GM10248 (cell line): ENCODE measurements at places on chromosomes 13 and 19.

GRCh38 chr13:106036870-106037269 lies 498.6 kb downstream of the EFNB2 start:
- DNase-seq: no peak

DNA sequence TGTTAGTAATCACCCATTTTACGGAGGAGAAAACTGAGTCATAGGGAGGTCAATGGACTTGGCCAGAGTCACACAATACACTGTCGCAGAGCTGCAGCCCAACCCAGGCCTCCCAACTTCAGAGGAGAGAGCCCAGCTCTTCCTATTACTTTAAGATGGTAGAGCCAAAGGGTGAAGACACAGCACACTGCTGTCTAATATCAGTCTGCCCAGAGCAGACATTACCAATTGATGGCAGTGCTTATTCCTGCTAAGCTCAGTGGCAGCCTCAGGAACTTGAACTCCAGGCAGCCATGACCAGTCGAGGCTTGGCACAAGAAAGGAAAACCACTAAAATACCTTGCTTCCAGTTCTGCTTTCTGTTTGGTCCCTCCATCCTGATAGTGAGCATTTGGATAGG lies 18.4 kb downstream of the TMEM150B start:
- no peak for DNase-seq

GRCh38 chr19:43408043-43408442 lies 6.6 kb upstream of the TEX101 start:
- peak; percentile 13 for DNase-seq

GRCh38 chr19:46491975-46492682 lies 3.5 kb downstream of the PNMA8B start:
- peak; percentile 20 for DNase-seq

DNA sequence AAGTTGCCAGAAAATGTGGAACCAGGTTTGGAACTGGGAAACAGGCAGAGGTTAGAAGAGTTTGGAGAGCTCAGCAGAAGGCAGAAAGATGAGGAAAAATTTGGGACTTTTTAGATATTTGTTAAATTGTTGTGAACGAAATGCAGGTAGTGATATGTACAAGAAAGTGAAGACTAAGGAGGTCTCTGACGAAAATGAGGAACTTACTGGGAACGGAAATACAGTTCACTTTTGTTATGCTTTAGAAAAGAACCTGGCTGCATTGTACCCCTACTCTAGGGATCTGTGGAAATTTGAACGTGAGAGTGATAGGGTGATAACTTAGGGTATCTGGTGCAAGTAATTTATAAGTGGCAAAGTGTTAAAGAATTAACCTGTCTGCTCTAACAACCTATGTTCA lies 632.4 kb downstream of the SLITRK5 start:
- no peak for DNase-seq

GRCh38 chr13:47114030-47114429 lies 217.2 kb upstream of the HTR2A start:
- DNase-seq: no peak

DNA sequence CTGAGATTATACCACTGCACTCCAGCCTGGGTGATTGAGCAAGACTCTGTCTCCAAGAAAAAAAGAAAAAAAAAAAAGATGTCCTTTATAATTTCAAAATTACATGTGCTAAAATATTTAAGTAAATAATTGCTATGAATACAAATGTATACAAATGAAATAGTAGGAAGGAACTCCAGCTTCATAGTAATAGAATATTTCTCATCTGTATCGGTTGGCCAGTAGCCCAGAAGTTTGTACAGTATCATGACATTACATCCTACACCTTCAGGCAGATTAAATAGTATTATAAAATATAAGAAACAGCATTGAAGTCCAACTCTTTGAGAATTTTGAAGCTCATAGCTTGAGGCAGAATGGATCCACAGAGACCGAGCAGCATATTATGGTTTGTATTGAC lies 36.5 kb upstream of the CLDN10 start:
- DNase-seq: no peak

GRCh38 chr13:65725006-65725405 lies 1505.1 kb downstream of the PCDH9 start:
- no peak for DNase-seq

DNA sequence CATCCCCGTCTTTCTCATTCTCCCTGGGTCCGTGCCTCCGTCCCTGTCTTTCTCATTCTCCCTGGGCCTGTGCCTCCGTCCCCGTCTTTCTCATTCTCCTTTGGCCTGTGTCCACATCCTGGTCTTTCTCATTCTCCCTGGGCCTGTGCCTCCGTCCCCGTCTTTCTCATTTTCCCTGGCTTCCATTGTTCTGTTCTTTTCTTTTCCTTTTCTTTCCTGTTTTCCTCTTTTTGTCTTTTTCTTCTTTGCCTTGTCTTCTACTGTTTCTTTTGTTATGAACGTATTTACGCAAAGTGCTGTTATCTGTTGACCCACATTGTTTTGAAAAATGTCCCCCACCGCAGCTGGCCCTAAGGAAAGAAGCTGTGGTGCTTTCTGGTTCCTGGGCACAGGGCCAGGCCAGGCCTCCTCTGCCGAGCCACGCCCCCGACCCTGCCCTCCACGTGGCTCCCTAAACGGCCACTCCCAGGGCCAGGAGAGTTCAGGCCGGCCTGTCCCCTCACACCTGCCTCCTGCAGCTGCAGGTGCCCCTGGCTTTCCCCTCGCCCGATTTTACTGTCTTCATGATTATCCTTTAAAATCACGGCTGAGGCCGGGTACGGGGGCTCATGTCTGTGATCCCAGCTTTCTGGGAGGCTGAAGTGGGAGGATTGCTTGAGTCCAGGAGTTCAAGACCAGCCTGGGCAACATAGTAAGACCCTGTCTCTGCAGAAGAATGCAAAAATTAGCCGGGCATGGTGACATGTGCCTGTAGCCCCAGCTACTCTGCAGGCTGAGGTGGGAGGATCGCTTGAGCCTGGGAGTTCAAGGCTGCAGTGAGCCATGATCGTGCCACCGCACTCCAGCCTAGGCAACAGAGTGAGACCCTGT lies 14.0 kb upstream of the TMPRSS9 start:
- no peak for DNase-seq

GRCh38 chr19:11552666-11553372 lies 6.2 kb downstream of the ELOF1 start:
- no peak for DNase-seq

DNA sequence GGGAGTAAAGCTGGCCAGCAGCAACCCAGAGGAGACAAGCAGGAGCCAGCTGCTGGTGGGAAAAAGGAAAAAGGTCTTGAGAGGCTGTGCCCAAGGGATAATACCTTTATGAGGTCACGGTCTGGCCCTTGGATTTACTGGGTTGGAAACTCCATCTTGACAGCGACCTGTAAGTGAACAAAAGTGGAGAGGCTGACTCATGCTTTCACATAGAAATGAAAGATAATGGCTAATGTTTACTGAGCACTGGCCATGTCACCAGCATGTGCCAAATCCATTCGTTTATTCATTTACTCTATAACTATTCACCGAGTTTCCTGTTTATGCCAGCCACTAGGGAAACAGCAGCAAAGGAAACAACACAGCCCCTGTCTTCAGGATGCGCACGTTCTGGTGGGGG lies 4.7 kb downstream of the VRK3 start:
- DNase-seq: no peak

DNA sequence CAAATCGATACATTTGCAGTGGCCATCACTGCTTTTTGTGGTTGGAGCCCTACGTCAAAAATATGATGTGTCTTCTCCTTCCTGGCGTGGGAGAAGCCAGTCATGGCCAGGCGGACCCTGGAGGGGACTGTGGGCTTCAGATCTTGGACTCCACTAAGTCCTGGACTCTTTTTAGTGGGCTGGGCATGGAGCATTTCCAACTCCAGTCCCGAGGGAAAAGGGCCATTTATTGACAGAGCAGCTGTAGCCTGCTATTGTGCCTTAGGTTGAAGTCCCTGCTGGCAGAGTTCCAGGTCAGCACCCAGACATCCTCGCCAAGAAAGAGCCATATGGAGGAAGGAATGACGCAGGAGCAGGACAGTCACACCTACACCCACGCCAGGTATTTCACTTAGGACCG lies 179.2 kb upstream of the ZNF507 start:
- DNase-seq: no peak

DNA sequence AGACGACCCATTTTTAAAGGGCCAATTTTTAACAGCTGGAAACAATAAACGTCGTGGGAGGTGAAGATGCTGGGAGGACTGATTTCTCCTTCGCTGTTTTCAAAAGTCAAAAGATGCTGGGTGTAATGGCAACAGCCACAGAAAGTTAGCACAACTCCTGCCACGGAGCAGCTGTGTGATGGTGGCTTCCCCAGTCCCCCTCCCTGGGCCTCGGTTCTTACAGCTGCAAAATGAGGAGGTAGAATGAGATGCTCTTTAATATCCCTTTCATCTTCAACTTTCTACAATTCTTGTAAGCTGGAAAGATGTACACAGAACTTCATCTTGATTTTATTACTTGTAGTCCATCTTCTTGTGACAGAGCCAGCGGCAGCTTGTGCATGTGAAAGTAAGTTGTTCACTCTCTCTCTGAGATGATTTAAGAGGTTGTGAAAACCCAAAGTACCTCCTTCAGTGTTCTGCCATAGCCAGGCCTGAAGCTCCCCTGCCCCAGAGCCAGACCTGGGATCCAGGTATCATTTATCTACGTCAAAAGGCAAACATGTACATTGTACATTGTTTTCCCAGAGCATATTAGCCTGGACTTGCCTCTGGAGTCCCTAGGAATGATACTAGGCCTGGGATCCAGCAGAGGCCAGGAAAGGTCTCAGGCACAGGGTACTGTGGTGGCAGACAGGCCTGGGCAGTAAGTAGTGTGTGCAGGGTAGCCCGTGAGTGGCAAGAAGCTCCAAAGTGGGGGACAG lies 3.4 kb upstream of the UBE2L5 start:
- DNase-seq: no peak

GRCh38 chr13:34046457-34046856 lies 228.5 kb downstream of the RFC3 start:
- DNase-seq: no peak

GRCh38 chr13:49877629-49878218 lies 58.4 kb downstream of the SPRYD7 start:
- no peak for DNase-seq

GRCh38 chr19:55041244-55041626 lies 3.2 kb upstream of the GP6 start:
- DNase-seq: no peak

- no peak for DNase-seq
Measured at GRCh38 chr13:97448503-97449251, 14.7 kb downstream of the RAP2A start.

DNA sequence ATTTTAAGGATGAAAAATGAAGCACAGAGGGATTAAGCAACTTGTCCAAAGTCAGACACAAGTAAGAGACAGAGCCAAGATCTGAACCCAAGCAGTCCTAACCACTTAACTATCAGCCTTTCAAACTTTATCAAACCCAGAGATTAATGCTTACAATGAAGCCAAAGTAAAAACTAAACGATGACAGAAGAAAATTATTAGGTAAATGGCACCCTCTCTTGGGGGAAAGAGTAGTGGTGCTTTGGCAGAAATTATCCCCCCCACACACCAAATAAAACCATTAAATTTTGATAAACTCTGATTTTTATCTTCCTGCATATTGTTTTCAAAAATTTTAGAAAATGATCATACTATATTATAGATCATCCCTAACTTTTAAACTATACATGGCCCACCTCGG lies 329.2 kb downstream of the SLC7A1 start:
- DNase-seq: no peak

- DNase-seq: no peak
Measured at GRCh38 chr13:112145551-112146360, 78.8 kb downstream of the SOX1 start.

- DNase-seq: no peak
Measured at GRCh38 chr19:34298891-34299520, 44.7 kb downstream of the GARRE1 start.

- DNase-seq: no peak
Measured at GRCh38 chr13:40063703-40064102, 408.2 kb downstream of the COG6 start.

DNA sequence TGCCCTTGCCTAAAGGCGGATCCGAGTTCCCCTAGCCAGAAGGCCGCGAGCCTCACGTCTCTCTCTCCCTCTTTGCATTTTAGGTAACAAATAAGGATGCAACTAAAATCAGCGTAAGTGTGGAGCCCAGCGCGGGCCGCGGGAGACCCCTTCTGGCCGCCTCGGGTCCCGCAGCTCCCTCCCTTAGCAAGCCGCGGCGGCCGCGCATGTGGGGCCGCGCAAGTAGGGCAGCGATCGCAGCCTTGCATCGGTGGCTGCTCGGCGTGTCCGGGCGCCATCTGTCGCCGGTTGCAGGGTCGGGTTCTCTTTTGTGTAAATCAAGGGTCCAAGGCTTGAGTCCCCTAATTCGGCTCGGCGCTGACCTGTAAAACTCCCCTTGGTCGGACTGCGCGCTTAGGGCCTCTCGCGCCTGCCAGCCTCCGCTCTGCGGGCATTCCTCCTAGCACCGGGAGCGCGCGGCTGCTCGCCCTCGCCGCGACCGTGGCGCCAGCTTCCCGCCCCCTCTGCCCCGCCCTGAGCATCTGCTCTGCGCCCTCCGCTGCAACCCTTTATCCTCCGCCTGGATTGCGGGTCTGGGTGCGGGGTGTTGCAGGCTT lies 2.7 kb downstream of the VSTM2B start:
- peak; percentile 81 for DNase-seq

DNA sequence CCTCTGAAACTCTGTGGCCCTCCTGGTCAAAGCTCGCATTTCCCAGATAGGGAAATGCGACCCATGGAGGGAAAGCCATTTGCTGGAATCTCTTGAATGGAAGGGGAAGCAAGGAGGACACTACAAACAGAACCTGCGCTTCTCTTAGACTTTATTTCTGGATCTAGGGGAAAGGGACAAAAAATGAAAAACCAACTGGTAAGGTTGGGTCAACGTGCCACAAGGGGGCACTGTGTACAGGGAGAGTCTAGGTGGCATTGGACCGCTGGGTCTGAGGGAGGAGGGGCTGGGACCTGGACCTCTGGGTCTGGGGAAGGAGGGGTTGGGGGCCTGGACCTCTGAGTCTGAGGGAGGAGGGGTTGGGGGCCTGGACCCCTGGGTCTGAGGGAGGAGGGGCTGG lies 5.0 kb downstream of the KLK4 start:
- DNase-seq: peak; percentile 46

DNA sequence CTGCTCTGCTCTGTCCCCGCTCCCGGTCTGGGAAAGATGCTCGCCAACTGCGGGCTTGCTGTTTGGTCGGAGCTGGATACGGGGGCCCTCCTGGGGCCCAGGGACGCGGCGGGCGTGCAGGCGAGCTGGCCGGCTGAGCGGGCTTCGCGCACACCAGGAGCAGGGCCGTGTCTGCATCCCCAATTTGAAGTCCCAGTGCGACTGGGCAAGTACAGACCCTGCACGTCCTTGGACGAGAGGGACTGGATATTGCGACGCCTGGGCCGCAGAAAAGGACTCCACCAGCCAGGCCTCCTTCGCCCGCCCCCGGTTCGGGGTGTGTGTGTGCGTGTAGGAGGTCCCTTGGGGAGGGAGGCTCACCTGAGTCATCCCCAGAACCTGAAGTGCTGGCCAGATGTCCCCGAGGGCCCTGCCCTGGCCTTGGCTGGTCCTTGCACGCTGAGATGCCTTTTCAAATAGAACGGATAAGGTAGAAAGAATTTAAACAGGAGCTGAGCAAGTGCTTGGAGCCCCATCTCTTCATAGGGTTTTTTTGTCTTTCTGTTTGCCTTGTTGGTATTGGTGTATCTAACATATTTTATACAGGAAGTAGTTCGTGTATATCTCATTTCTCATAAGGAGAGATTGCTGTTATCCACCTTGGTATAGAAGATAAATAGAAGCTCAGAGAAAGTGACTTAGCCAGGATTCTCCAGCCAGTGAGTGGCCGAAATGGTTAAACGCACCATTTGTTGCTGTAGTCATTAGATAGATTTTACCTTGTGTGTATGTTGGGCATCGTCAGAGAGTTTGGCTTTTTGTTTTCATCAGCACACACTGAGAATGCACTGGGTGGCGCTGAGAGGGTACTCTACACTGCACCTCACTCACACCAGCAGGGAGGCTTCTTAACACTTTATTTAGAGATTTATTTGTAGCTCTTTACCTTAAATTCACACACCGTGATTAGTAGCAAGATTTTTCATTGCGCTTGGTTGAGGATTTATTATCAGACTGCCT lies 1.1 kb downstream of the NAXD start:
- DNase-seq: peak; percentile 74
